Stimulated activated CD4-positive, alpha-beta T cell treated with anti-CD3 and anti-CD28 coated beads, Interleukin-1b, Interleukin-23, amount 100 ng/mL, for 1 hour (primary cell): ENCODE measurements at places on chromosomes 2 and 18.

DNA sequence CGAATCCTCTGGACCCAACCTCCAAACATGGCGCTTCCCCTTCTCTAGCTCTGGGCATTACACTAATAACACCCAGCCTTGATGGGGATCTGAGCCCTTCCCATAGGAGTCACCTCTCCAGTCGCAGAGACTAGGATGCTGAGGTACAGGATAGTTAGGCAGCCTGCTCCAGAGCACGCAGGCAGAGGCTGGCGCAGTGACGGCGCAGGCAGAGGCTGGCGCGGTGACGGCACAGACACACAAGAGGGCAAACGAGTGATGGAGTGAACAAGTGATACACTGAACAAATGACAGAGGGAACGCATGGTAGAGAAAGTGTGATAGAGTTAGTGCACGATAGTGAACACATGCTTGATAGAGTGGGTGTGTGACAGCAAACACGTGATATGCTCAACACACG lies 518.5 kb downstream of the EIPR1 start:
- DNase-seq: no peak

- no peak for DNase-seq
Measured at GRCh38 chr2:118975133-118975532, 33.1 kb downstream of the MARCO start.

DNA sequence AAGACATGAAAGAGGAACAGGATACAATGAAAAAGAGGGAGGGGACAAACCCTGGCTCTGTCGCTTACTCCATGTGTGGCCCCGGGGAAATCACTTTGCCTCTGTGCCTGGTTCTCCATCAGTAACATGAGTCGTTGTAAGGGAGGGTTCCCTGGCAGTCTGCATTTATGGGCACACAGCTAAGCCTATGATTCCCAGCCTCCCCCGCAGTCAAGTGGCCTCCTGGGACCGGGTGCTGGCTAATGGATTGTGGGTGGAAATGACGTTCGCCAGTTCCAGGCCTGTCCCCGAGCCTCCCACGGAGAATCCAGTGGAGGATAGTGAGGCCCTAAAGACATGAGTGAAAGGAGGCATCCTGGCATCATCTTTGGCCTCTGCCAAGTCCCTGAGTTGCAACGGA lies 42.7 kb downstream of the SFXN5 start:
- DNase-seq: no peak

DNA sequence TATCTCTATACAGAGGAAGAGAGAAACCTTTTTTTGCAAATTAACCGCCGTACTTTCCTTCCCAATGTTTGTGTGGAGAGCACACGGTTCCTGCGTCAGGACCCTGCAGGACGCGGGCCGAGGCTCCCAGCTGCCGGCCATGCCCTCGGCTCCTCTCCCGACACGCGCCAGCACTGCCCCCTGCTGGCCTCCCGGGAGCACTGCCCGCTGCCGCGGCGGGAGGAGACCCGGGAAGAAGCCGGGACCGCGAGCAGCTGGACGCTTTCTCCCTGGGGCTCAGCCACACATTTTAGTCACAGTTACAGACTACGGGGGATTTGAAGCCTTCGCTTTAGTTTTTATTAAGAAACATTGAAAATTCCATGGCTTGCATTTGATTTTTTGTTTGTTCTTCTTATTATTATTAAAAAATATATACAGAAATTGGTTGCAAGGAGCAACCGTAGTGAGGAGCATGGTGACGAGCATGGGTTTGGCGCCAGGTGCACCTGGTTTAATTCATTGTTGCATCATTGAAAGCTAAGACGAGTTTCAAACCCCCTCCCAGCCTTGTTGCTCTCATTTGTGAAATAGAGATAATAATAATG lies 401.2 kb downstream of the GALR1 start:
- DNase-seq: peak; percentile 7

DNA sequence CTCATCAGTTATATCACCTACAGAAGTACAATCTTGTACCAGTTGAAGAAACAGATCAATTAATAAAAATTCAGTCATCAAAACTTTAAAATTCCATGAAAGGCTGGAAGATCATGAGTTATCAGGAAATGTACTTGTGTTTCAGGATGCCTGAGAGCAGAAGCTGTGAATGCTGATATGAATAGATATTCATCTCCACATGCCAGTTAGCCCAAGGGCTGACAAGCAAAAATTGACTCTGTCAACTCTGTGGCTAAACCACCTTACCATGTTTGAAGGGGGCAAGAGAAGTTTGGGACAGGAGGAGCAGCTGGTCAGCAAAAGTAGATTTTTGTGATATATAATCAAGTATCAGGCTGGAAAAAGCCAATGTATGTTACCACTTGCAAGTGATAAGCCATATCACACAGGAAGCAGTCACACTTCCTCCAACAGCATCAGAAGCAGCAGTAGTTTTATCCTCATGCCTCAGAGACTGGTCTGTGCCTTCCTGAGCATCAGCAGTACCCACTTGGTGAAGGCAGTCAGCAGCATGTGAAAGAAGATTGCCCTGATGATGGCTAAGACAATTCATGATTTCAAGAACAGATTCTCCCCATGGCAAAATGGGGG lies 328.2 kb upstream of the CNTNAP5 start:
- DNase-seq: no peak

DNA sequence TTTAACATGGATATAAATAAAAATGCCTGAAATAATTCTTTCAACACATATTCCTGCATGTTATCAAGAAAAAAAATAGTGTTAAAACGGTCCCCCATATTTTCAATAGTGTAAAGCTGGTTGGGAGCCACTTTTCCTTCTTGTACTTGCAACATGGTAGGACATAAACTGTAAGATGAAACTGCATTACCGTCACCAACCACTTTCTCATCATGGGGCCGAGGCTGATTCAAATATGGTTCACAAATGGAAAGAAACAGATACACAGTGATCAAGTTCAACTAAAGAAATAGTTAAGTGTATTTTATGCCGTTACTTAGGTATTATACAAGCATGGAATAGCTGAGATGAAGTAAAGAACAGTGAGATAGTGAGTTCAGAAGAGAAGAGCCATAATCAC lies 360.7 kb downstream of the ZEB2 start:
- no peak for DNase-seq

GRCh38 chr18:60199505-60199904 lies 173.1 kb downstream of the MC4R start:
- DNase-seq: no peak

DNA sequence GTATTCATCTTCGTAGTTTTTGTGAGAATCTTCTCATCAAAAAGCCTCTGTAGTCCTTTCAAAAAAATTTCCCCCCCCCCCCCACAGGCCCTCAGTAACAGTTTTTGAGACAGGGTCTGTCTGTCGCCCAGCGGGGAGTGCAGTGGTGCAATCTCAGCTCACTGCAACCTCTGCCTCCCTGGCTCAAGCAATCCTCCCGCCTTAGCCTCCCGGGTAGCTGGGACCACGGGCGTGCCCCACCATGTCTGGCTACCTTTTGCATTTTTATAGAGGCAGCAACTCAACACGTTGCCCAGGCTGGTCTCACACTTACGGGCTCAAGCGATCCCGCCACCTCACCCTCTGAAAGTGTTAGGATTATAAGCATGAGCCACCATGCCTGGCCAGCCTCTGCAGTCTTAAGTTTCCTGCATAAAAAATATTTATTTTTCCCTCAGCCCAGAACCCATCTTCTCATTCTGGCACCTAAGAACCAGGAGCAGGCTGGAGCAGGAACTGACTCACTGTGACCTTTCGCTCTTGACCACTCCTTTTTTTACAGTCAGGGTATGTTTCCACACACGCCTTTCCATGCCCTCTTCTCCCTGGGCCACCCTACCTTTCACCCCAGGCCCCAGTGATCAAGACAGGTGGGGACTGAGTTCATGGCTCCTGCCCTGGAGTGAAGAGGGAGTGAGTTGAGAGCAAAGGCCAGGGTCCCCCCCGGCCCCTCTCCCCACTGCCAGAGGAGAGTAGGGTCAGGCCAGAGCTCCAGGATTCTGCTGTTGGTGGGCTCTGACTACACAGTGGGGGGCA lies 32.5 kb upstream of the NT5DC4 start:
- DNase-seq: no peak

DNA sequence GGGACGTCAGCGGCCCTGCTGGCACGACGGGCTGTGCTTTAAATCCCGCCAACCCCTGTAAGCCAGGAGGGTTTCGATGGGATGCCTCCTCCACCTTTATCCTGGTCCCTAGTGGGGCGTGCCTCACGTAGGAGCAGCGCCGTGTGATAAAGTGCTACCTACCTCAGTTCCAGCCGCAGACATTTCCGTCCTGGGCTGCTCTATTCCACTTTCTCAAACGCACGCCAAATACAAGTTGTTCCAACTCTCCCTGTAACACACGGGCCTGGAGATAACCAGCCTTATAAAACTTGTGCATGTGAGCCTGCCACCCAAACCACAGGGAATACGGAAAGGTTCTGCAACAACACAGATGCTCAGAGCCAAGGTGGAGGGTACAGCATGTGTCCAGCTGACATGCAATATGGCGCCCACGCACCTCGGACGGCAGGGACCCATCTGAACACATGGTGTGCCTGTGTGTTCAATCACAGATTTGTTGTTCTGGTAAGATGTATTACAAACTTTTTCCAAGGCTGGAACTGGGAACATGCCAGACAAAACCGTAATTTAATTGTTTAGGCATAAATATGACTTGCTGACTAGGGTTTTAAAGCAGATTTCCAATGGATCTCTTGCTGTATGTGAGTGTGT lies 47.7 kb downstream of the ZNF516 start:
- DNase-seq: no peak

- DNase-seq: no peak
Measured at GRCh38 chr2:181679544-181679979, 755 bp downstream of the NEUROD1 start.

DNA sequence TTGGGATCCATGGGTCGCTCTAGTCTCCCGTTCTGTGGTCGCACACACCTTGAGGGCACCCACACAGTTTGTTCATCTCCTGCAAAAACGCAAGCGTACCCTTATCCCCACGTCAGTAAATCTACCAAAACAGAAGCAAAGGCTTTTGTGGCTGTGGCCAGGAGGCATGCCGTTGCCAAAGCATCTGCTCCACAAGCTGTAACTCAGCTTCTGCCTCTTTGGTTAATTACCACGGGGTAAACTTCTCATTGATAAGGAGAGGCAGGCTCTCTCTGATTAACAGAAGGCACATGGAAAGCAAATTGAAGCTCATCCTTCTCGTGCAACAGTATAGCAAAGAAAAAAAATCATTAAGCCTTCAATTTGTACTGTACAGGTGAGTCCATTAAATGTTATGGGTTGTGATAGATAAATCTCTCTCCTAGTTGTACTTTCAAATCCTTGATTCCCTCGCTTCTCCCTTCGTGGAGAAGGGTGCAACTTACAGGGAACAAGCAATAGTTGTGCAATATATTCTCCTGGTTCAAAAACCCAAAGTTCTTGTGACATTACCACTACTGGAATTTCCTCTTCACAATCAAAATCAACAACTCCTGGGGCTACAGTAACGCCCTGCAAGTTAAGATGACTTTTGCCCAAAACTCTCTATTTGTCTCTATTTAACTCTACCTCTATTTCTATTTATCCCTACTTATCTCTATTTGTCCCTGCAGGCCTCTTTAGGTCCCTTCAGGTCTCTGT lies 10.3 kb downstream of the PECR start:
- DNase-seq: no peak

DNA sequence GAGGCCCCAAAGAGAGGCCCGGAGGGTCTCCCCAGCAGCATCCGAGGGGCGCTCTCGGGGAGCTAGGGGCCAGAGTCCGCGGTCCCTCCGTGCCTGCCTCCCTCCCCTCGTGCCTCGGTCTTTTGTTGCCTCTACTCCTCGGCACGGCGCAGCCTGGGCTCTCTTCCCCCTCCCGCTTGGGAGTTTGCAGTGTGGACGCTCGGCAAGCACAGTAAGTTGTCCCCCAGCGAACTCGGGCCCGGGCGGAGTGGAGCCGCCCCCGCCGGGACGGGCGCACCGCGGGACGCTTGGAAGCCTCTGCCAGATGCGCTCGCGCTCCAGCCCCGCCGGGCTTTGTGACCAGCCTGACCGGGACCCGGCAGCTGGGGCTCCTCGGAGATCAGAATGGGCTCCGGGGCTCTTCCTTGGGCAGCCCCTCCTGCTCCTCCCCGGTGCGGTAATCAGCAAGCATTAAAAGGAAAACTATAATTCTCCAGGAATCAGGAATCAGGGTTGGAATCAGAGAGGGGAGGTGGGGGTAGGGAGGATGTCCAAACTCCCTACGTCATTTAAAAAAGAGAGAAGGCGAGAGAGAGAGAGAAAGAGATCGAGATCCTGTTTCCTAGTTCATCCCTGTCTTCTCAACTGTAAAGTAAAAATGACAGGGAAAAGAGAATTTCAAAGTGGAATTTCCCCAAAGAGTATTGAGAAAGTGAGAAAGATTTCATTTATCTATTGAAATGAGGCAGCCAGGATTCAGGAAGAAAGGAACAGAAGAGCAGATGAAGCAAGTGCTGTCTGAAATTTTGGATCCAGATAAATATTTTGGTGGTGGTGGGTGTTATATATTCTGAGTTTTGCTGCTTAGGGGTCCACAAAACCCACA lies 786 bp upstream of the TMEM200C start:
- no peak for DNase-seq

DNA sequence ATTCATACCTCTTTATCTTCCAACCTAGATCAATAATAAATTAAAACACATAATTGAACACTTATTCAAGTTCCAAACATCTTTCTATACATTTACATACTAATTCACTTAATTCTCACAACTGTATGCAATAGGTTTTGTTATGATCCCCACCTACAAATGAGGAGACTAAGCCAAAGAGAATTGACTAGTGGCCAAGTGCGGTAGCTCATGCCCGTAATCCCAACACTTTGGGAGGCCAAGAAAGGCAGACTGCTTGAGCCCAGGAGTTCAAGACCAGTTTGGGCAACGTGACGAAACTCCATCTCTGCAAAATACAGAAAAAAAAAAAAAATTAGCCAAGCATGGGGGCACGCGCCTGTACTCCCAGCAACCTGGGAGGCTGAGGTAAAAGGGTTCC lies 36.8 kb downstream of the KCNG3 start:
- no peak for DNase-seq

- no peak for DNase-seq
Measured at GRCh38 chr2:39120521-39120770, 405 bp downstream of the SOS1 start.

DNA sequence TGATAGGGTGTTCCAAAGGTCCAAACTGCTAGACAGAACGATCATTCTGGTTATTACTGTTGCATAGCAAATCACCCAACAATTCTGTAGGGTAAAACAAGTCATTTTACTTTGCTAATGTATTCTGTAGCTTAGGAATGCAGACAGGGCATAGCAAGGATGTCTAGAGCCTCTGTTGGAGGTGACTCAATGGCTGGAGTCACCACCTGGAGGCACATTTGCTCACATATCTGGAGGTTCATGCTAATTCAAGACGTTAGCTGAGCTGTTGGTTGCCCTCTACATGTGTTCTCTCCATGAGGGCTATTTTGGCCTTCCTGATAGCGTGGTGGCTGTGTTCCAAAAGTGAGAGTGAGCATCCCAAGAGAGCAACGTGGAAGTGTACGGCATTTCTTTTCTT lies 22.5 kb upstream of the ST8SIA3 start:
- no peak for DNase-seq

DNA sequence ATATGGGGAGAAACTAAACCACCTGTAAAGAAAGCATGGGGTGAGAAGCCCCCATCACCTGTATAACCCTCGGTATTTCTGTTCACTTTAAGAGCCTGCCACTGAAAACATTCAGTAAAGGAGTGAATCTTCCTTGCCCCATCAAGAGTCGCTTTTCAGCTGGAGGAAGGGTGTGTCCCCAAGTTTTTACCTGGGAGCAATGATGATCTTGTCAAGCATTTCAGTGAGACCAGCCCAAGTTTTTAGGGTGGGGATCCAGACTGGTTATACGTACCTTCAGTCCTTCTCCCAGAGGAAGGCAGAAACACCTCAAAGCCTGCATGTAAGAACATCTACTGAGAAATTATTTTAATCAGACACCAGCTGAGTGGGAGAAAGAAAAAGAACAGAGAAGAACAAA lies at the start of gene DSG1:
DSG1 (plus strand) TSS at position 301 of the 400 bp plus-strand sequence. CDS start 141 bp downstream, outside the sequence.
- DNase-seq: no peak
